ENCODE measurements at places on chromosomes 6 and 20.

GRCh38 chr20:2231701-2232100, 64.1 kb upstream of the TGM3 start:
- no peak for DNase-seq

- no peak for DNase-seq
These were observed 793.4 kb downstream of the TENT5A start for GRCh38 chr6:80959034-80959433.

DNA sequence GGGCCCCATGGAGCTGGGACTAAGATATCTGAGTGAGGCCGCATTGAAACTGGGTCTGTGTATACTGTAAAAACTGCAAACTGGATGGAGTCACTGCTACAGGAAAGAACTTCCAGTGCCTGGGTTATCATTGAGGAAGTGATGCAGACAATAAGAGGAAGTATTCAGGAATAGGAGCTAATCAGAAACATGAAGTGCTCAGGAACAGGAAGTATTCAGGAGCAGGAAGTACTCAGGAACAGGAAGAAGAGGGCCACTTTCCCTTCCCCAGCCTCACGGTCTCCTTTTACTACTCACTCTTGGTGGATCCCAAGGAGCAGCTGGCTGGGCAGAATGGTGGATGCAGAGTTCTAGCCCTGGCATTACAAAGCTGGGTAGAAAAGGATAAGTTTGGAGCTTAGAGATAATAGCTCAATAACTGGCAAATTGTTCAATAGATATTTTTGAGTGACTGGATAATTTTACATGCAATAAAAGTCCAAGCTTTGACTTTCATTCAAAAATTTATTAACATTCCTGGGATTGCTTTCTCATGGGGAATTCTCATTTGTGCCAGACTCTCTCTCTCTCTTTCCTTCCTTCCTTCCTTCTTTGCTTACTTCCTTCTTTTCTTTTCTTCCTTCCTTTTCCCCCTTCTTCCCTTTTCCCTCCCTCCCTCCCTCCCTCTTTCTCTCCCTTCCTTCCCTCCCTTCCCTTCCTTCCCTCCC, 82.2 kb upstream of the PAX1 start:
- no peak for DNase-seq

GRCh38 chr6:158048589-158048988, 66.9 kb downstream of the SYNJ2 start:
- no peak for DNase-seq

- DNase-seq, result no peak
These were observed 1.4 kb downstream of the RIMS1 start for GRCh38 chr6:71887744-71888230.

- peak; percentile 26 for DNase-seq
These were observed 1.7 kb downstream of the UBE2V1 start for GRCh38 chr20:50111120-50111828.

DNA sequence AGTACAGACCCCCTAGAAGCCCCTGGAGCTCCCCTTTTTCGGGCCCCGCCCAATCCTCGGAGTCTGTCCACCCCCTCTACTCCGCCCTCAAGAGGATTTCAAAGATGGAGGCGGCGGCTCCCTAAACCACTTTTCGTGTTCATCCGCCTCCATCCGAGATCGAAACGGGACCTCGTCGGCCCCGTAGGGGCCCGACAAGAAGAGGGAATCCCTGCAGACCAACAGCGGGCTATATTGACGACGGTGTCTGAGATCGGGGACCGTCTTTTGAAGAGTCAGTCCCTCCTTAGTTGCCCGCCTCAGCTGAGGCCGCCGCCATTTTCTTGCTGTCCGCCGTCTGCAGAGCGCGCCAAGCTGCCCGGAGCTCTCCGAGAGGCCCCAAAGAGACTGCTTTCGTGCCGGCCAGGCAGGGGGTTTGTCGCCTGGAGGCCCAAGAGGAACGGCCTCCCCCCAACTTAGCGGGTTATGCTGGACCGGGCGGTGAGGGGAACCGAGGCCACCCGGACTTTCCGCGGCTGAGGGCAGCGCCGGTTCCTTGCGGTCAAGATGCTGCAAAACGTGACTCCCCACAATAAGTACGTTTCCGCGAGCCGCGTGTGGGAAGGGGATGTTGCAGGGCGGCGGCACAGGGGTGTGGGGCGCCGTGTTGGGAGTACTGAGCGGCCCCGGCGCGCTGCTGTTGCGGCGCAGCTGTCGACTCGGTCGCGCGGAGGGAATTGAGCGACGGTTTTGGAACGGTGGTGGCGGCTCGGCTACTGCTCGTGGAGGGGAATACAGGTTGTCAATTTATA, 4.2 kb downstream of the BRD2 start:
- DNase-seq, result no peak

DNA sequence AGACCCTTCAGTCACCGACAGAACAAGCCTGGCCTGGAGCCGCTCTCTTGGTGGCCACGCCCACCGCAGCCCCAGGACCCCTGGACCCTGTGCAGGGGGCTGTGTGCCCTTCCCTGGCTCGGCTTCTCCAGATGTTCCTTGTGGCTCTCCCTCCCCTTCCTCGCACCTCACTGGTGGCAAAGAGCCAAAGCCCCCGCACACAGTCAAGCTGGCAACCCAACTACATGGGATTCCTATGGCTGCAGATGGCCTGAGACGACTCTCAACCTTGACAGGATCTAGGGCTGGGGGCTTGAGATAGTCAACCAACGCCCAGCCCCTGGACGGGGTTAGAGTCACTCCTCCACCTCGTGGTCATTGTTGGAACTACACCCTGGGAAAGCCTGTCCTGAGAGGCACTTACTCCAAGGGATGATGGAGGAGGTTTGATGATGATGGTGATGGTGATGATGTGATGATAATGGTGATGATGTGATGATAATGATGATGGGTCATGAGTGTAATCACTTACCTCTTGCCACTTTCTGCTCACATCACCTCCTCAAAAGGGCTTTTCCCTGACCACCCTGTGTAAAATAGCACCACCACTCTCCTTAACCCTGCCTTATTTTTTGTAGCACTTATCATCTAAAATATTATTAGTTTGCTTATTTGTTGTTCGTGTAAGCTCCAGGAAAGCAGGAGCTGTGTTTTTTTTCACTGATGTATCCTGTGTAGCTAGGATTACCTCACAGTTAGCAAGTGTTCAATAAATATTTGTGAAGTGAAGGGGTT, 278.4 kb downstream of the LRFN2 start:
- peak; percentile 20 for DNase-seq

GRCh38 chr20:61980647-61981583, 84.8 kb downstream of the TAF4 start:
- no peak for DNase-seq

- DNase-seq, result no peak
These were observed 3.5 kb downstream of the RNASET2 start for GRCh38 chr6:166952567-166953486.

DNA sequence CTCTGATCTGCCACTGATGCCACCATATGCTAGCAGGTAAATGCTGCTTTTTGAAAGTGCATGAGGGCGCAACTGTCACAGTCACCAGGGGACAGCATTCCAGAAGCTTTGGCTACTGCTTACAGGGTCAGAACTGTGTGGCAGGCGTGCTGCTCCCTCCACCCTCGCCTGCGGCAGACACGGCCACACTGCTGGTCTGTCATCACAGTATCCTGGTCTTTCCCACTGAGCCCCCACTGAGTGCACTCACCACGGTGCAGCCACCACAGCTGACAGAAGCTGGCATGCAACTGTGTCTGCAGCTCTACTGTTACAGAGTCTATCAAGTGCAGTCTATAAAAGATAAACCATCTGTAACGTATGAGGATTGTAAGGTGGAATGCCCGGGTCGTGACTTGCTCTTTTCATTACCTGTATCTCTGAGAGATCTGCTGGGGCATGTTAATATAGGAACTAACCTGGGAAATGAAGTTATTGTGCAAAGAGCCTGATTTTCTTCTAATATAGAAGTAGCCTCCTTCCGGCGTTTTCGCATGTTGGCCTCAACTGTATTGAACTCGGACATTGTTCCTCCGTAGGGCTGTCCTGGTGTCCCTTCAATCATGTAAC, 24.5 kb downstream of the GCLC start:
- DNase-seq, result no peak

GRCh38 chr20:35394271-35394670, 17.5 kb downstream of the UQCC1 start:
- peak; percentile 35 for DNase-seq

- DNase-seq, result no peak
These were observed 80.1 kb upstream of the CST7 start for GRCh38 chr20:24868959-24869358.

DNA sequence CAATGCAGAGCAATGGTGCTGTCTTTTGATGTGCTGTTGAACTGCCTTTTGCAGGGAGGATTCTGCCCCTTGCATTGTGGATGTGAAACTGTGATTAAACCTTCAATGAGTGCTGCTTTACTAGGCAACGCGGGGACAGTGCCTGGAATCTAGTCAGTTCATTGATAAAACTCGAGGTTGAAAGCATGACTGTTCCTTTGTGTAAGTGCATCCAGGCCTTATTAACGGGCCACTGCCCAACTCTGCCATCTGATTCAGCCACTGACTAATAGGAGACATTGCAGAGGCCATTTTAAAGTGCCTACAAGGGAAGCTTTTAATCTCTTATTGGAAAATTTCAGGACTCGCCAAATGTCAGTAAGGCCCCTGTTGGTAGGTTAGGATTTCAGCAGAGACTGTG, 49.3 kb downstream of the SLC35F1 start:
- DNase-seq, result no peak

DNA sequence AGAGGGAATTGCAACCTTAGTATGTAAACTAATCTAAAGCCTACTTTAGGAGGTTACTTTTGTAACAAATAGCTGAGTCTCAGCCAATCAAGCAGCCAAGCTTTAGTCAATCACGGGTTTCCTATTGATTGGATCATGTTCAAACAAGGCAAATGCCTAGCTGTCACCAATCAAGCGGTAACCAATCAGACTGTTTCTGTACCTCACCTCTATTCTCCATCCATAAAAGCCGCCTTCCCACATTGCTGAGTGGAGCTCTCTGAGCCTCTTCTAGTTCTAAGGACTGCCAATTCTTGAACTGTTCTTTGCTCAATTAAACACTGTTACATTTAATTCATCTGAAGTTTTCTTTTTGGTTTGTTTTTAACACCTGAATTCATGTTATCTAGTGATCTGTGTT, 148.4 kb upstream of the BMP5 start:
- DNase-seq, result no peak

Measured in astrocyte of the cerebellum (primary cell).